ENCODE measurements at places on chromosomes 7 and 10.
A peak's percentile ranks its signal among the peaks of the same experiment; 100 is the strongest.

DNA sequence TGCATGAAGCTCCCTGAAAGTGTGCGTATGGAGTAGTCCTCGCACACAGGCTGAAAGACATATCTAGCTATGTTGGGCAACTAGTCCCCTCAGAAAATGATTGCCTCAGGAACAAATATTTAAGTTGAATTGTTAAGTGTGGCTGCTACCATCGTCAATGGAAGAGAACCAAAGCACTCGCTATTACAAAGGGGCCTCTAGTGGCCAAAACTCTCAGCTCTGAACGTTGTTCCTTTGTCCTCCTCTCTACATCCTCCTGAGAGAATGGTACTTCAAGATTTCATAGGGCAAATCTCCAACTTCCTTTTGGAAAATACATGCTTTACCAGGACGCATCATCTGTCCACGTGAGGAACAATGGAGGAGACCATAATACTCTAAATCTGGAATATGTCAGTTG, 209.9 kb downstream of the NRG3 start:
- no peak for DNase-seq

- DNase-seq = no peak
These were observed 385.5 kb upstream of the HPS1 start for GRCh38 chr10:98832196-98832595.

DNA sequence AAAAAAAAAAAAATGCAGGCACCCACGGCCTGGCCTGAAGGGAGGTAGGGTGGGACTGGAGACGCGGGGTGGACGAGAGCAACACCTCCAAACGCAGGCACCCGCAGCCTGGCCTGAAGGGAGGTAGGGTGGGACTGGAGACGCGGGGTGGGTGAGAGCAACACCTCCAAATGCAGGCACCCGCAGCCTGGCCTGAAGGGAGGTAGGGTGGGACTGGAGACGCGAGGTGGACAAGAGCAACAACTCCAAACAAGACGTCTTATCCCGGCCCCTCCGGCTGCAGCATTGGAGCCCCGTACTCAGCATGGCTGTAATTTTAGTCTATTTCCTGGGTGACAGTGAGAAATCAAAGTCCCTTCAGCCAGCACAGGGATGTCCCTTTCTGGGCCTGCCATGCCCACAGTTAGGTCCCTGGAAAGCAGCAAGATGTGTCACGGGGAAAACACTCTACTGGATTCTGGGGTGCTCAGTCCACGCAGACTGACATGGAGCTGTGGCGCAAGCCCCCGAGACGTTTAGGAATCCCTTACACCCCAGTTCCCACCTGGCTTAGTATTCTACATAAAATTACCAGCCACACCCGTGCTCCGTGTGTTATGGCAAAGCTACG, 119.9 kb downstream of the WDR37 start:
- no peak for DNase-seq

DNA sequence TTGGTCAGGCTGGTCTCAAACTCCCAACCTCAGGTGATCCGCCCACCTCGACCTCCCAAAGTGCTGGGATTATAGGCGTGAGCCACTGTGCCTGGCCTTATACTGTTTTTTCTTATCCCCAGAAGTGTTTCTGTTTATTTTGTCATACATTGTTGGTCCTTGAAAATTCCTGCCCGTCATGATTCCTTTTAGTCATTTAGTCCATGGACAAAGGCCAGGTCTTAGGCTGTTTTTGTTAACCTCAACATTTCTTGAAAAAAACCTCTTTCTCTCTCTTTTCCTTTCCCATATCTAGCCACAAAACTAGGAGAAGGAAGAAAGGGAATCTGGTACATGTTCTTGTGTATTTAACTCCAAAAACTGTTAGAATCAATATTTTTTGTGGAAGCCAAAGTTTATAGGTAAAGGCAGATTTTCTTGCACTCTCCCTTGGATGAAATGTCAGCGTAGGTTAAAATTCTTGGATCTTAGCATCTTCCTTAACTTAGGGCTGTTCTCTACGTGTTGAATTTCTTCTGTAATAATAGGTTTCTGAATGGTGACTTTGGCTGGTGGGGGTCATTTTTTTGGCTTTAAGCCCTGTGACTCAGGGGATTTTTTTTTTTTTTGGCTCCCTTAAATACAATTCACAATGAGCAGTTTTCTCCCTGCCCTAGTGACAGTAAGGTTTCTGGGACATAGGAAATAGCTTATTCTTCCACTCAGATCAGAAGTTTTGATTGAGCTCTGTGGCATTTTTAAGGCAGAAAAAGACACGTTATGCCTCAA, 500.8 kb downstream of the AUTS2 start:
- DNase-seq = no peak

DNA sequence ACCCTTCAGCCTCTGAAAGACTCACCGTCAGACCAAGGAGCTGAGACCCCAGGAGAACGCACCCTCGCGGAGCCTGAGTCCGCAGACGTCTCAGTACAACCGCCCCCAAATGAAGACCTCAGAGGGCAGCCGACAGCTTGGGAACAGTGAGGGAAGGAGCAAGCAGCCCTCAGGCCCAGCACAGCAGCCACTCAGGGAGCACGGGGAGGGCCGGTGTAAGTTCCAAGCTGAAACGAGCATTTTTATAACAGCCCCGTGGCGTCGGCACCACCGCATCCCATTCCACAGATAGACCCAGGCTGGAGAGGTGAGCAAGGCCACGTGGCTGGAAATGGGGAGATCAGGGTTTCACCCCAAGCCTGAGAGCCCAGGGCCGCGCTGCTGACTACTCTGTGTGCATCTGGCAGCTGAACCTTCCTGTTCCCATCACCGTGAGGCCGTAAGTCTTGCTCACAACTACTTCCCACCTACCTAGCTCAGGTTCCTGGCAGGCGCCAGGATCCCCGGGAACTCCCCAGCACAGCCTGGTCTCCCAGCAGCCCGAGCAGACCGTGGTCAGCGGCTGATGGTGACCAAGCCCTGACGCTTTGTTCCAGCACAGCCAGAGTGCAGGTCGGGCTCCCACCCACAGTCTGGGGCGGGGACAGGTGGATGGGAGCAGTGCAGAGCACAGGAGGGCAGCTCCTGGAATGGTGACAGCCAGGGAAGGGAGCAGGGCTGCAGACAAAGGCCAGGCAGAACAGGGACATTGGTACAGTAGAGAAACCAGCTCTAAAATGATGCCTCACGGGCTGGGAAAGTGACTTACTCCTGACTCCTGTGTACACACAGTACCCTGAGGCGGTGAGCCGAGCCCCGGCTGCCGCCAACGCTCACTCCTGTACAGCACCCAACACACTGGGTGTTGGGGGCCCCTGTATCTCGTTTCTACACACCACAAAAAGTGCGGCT, 6.1 kb upstream of the NOM1 start:
- DNase-seq = no peak

GRCh38 chr7:22663357-22663718, 63.7 kb upstream of the IL6 start:
- DNase-seq = peak; percentile 31

GRCh38 chr10:36759141-36759805, 366.1 kb upstream of the ANKRD30A start:
- DNase-seq = no peak

GRCh38 chr10:103822800-103823199, 32.6 kb downstream of the SH3PXD2A start:
- DNase-seq = no peak

- no peak for DNase-seq
These were observed 3.8 kb upstream of the KAT6B start for GRCh38 chr10:74822521-74823089.

GRCh38 chr10:81961451-81962184, 86.6 kb downstream of the NRG3 start:
- no peak for DNase-seq

DNA sequence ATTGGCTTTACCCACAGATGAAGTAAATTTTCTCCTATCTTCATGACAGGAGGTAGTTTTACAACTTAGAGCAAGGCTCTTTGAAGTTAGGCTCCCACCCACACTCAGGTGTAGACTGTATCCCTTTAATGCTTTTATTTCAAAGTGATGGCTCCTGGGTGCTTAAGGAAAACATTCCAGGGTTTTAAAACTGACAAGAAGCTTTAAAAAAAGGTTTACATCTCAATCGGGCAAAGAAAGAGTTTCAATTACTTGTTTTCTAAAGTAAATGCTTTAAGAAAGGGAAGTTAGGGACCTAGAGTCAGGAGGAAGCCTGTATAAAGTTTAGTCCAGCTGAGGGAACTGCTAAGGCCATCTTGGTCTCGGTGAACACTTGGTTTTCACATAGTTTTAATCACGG, 1153.8 kb upstream of the C7orf33 start:
- DNase-seq = no peak

DNA sequence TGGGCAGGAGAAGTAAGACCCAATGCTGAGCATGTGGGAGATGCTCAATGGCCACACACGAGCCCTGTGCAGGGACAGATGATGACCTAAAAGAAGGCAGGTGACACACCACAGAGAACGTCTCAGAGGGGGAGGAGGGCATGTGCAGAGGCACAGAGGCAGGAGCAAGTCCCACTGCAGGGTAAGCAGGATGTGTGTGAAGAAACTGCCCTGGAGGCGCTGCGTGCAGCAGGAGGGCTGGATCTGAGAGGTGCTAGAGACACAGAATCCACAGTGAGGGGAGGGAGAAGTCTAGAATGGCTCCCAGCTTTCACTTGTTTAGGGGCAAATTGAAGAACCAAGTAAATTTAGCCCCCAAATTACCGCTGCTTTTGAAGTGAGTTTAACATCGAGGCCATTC, 14.9 kb downstream of the DYDC2 start:
- DNase-seq = no peak

DNA sequence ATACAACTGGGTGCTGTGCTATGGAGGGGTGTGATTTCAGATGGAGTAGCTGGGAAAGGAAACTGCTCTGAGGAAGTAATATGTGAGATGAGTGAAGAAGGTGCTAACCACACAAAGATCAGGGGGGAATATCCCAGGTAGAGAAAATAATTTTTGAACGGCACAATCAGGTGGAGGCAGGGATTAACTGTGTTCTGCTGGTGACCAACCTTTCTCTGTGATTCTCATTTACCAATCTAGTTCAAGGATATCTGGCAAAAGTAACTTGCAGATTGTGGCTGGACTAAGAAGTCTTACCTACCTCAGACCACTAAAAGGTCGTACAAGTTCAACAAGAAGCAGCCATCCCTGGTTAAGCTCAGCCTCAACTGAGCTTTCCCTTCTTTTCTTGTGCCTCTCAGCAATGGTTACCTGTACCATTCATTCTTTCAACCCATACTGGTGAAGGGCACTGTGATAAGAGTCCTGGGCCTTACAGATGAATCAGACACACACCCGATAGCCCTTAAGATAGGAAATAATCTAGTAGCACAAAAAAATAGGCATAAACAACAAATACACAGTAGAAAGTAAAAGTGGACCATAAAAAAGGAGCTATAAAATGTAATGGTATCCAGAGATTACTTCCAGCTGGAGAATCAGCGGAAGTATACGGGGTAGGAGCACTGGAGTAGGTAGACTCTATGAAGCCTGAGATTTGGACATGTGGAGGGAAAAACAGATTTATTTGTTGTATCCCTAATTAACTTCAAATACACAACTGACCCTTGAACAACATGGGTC, 96.6 kb downstream of the UBE2H start:
- no peak for DNase-seq

GRCh38 chr10:99672884-99673283, 13.6 kb downstream of the ENTPD7 start:
- DNase-seq = no peak

GRCh38 chr7:46301677-46302076, 380.6 kb upstream of the IGFBP3 start:
- DNase-seq = no peak

- DNase-seq = no peak
These were observed 531.6 kb upstream of the IGFBP3 start for GRCh38 chr7:46452561-46453135.

DNA sequence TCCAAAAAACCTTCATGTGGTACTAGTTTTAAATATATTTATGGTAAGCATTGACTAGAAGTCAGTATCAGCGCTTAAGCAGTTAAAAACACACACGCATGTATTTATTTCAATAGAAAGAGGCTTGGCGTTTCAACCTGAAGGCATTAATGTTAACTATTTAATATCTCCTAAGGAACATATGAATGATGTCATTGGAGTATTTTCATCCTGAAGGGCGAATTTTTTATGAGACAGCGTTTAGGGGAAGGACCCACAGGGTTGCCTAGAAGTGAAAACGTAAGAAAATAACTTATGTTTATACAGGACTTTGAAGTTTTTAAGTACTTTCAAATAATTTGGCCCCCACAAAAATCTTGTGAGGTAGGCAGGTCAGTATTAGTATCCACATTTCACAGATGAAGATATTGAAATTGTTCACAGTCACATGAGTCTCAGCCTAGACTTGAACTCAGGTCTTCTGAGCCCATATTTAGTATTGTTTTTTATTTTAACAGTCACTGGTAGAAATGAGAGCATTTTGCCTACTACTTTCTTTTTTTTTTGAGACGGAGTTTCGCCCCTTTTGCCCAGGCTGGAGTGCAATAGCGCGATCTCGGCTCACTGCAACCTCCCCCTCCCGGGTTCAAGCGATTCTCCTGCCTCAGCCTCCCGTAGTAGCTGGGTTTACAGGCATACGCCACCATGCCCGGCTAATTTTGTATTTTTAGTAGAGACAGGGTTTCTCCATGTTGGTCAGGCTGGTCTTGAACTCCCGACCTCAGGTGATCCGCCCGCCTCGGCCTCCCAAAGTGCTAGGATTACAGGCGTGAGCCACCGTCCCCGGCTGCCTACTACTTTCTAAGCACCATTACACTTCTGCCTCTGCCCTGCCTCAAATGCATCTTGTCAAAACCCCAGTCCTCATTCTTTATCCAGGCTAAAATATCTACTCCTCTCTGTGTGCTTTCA, 1.8 kb downstream of the SLK start:
- DNase-seq = no peak

DNA sequence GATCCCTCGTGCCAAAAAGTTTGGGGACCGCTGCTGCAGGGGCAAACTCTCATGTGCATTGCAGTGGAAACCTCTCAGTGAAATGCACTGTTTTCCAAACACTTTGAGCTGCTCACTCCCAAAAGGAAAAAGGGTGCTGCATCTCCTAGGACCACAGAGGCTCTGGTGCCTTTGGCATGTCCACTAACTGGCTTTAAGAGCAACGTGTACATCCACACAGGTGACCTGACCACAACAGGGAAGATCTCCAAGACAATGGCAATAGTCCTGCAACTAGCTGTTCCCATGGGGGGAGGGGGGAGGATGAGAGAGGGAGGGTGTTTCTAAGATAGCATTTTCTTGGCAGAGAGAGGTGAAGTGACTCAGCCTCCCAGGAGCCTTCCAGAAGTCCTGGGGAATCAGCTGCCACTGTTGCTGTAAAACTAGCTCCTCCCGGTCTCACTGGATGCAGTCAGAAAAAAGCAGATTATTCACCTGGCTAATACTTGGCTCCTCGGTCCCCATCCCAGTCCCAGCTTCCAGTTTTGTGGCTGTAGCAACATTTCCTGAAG, 181.7 kb downstream of the HECW1 start:
- DNase-seq = no peak

All from activated CD4-positive, alpha-beta T cell treated with anti-CD3 and anti-CD28 coated beads, Interleukin-2, amount 50 U/mL, for 48 hours (primary cell).